ENCODE measurements at places on chromosomes 2 and 18. TPM values are rescaled to one million over a fixed set of nuclear protein-coding genes. Genes with fewer than 3 reads are reported as not detected.

Gene SESTD1
- 33.7 TPM for total RNA-seq

Gene BBS5
- 5.7 TPM for total RNA-seq

Gene KCNK3
- total RNA-seq, result under 0.01 TPM

Gene TMEM200C
- total RNA-seq, result 0.43 TPM

Gene PMAIP1
- total RNA-seq, result 2.4 TPM

Gene TMEM182
- 2.1 TPM for total RNA-seq

Gene KCNJ3
- not detected for total RNA-seq

Gene NLRC4
- total RNA-seq, result not detected

Gene HOXD3
- not detected for total RNA-seq
